Immature natural killer cell (primary cell): ENCODE measurements at places on chromosomes 7 and 10. TPM values are rescaled to one million over a fixed set of nuclear protein-coding genes. Genes with fewer than 3 reads are reported as not detected.

Gene SH2B2
- not detected for polyA plus RNA-seq

- no peak overlapping the region for H3K27ac ChIP-seq
- peaks cover 27% of the 10 kb centered on the region for H3K36me3 ChIP-seq
- DNase-seq: no peak
- no peaks in the 10 kb centered on the region for H3K27me3 ChIP-seq
Measured at GRCh38 chr7:87866089-87866488, 10.1 kb downstream of the SLC25A40 start.

- no peak for DNase-seq
- no peaks in the 10 kb centered on the region for H3K36me3 ChIP-seq
- no peaks in the 10 kb centered on the region for H3K4me1 ChIP-seq
Measured at GRCh38 chr10:121158988-121159579, 307.9 kb downstream of the WDR11 start.

Gene BMPER
- polyA plus RNA-seq: not detected

DNA sequence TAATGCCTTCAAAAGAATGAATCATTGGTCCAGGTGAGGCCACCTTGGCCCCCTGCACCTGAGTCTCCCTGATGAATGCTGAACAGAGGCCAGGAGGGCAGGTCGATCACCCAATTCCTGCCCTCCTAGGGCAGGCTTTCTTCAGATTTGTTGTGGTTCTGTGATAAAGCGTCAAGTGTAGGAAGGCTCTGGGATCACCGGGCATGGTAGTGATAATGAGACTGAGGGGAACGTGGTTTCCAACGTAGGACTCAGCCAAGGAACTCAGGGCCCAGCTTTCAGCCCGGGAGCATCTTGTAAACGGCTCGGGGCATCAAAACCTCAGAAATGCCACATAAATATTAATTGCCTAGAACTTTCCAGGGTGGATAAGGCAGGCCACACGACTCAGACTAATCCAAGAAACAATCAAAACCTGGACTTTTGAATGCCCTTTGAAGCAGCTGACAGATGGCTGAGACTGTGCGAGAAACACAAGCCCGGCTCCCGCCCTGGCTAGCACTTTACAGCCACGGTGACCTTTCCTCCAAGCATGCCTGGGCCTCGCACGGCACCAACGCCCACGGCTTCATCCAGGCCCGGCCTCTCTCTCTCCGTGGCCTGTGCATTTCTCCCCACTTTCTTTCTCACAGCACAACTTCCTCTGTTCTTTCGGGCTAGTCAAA is 239.3 kb upstream of the GRB10 start:
- peaks cover 8% of the 10 kb centered on the region for H3K4me1 ChIP-seq
- no peak overlapping the region for H3K4me3 ChIP-seq
- H3K27ac ChIP-seq: no peak overlapping the region
- H3K36me3 ChIP-seq: no peaks in the 10 kb centered on the region
- peaks cover 5% of the 10 kb centered on the region for H3K27me3 ChIP-seq
- no peak for DNase-seq

DNA sequence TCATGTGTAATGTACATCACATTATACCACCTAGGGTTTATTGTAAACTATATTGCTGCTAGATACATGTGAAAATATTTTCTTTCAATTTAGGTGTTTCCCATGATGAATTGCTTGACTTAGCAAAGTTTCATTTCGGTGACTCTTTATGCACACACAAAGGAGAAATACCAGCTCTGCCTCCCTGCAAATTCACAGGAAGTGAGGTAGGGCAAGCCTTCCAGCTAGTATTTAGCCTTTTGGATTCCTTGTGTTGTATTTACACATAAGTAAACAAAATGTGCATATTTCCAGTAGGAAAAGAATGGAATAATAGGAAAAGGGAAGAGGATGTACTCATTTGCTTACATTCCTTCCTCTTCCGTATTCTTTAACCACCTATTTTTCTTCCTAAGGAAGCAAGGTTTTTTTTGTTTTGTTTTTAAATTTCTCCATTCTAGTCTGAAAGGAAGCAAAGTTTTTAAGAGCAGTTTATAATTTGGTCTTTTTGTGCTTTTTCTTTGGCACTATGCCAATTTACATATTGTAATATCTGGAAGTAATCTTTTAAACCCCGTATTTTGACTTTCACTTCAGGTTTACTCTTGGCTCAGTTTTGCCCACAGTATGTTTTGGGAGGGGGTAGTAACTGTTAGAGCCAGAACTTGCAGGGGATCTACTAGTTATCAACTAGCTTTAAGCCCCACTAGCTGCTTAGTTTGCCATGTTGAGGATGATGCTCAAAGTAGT is 10.4 kb downstream of the PMPCB start:
- H3K27ac ChIP-seq: no peak overlapping the region
- H3K4me1 ChIP-seq: no peaks in the 10 kb centered on the region
- no peak for DNase-seq
- peaks cover 44% of the 10 kb centered on the region for H3K36me3 ChIP-seq

DNA sequence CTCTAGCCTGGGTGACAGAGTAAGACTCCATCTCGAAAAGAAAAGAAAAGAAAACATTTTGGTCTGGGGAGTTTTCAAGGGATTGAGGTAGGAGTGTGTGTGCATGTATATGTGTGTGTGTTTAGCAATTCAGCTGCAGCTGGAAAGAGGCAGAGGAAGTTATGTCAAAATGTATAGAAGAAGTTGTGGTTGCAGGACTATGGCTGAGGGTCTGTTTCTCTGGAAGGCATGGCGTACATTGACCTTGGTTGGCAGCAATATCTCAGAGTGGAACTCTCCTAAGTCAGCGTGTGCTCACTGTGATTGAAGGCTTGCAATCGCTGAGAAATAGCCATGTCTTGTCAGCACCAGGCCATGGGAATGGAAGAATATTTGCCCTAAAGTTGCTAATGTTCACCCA is 28.6 kb upstream of the RHBDD2 start:
- no peaks in the 10 kb centered on the region for H3K4me1 ChIP-seq
- H3K36me3 ChIP-seq: no peaks in the 10 kb centered on the region
- H3K27ac ChIP-seq: no peak overlapping the region
- peaks cover 5% of the 10 kb centered on the region for H3K27me3 ChIP-seq
- no peak for DNase-seq

DNA sequence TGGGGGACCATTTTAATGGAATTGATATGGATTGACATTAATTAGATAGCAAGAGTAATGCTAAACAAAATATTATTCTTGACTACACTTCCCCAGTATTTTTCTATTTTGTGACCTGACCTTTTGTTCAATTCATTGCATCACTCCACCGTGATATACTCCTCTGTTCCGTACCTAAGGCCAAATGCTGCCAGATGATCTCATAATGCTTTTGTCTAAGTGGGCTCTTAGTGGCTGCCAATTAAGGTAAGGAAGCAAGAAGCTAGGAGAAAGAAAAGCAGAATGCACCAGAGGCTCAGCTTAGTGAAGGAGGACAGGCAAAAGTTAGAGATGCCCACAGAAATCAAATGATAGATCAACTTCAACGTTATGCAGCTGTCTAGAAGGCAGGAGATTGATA is 36.4 kb downstream of the FEZF1 start:
- DNase-seq: no peak
- no peaks in the 10 kb centered on the region for H3K27me3 ChIP-seq
- no peaks in the 10 kb centered on the region for H3K36me3 ChIP-seq
- no peak overlapping the region for H3K27ac ChIP-seq
- no peak overlapping the region for H3K4me3 ChIP-seq
- H3K4me1 ChIP-seq: no peaks in the 10 kb centered on the region

GRCh38 chr7:129067943-129068548 is 13.1 kb upstream of the TNPO3 start:
- H3K36me3 ChIP-seq: no peaks in the 10 kb centered on the region
- no peak overlapping the region for H3K4me3 ChIP-seq
- no peak overlapping the region for H3K27ac ChIP-seq

DNA sequence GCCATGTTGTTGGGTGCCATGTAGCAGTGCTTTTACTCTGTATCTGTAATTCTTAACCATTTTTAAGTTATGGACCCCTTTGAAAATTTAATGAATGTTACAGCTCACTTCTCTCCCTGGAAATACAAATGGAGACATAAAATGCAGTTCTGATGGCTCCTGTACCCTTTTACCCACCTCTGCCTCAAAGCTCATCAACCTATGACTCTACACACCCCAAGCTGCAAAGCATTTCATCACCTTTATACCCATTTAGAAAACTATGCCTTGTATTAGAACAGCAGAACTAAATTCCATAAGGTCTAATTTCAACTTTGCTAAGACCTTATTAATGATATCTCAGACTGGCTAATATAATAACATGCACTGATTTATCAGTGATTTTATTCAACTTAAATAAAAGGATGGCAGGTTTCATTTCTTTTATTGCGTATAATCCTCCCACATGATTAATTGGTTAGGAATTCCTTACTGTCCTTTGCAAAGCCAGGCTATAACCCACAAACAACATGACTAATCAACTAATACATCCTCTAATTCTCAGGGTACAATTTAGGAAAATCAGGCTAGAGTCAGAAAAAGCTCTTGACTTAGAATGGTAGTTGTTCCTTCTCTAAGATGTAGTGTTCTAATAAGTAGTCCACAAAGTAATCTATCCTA is 68.1 kb downstream of the CPEB3 start:
- H3K4me3 ChIP-seq: no peak overlapping the region
- H3K27ac ChIP-seq: no peak overlapping the region
- H3K36me3 ChIP-seq: peaks cover 11% of the 10 kb centered on the region
- no peaks in the 10 kb centered on the region for H3K27me3 ChIP-seq

Gene ZKSCAN5
- 9.4 TPM for polyA plus RNA-seq

DNA sequence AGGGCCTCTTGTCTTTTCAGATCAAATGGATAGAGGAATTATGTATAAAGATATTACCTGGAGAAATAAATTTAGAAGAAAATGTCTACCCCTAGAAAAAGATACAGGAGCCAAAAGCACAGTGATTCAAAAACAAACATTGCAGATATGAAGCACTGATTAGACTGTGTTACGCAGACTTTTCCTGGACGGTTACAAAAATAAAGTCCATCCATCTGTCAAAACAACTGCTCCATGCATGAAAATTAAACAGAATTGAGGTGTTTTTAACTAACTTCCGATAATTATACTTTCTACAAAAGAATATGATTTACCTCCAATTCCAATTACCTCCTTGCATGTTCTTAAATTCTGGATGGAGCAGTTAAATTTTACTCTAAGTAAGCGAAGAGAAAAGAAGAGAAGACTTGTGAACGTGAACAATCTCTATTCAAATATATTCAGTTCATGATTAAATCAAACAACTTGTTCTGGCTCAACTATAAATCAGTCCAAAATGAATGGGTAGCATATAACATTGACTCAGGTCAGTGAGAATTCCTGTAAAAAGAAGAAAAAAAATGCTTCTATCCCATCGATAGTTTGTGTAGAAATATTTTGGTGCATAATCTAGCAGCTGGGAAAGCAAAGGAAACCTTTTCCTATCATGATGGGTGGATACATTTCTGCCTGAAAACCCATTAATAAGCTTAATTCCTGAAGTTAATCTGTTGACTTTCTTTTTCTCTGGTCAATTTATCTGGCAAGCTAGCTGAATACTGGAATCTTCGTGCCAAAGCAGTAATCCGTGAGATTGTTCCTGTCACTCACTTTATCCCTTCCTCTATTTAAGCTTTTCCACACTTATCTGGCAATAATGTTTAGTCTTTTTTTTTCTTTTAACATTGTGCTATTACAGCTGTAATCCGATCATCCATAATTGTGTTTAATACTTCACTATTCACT is 80.4 kb downstream of the SEMA3A start:
- no peak overlapping the region for H3K4me3 ChIP-seq
- no peak overlapping the region for H3K27ac ChIP-seq
- no peaks in the 10 kb centered on the region for H3K36me3 ChIP-seq
- no peak for DNase-seq
- no peaks in the 10 kb centered on the region for H3K27me3 ChIP-seq
